ACHN (cell line): ENCODE measurements at places on chromosomes 11 and 22.
A peak's percentile ranks its signal among the peaks of the same experiment; 100 is the strongest.

GRCh38 chr11:2275334-2276279 lies 5.2 kb upstream of the ASCL2 start:
- no peak for DNase-seq

DNA sequence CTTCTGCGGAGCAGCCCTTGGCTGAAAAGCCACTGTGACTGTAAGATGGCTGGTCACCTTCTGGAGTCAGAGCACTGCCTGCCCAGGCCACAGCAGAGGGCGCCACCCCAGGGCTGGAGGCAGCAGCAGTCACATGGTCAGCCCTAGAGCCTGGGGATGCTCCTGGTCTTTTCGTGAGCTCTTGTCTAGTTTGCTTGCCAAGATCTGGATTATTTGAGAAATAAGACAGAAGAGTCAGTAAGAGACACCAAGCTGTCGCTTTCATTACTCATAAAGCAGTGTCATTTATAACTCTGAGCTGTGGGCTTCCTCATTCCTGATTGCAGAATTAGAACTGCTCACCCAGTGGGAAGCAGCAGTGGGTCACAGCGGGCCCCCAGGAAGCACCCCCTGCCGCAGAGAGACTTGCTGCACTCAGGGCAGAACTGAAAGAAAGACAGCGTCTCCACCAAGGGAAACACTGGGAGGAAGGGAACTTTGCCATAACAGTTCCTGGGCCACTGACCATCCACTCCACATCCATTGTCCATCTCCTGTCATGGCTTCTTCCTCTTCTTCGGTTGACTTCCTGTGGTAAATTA lies 56.7 kb downstream of the PPP6R2 start:
- peak; percentile 24 for DNase-seq

- no peak for DNase-seq
Observed at GRCh38 chr22:27490080-27490479, 311.5 kb downstream of the MN1 start.

GRCh38 chr22:49753276-49753890 lies 74.3 kb downstream of the BRD1 start:
- no peak for DNase-seq

GRCh38 chr11:125910226-125910849 lies 6.0 kb downstream of the DDX25 start:
- DNase-seq, result no peak

DNA sequence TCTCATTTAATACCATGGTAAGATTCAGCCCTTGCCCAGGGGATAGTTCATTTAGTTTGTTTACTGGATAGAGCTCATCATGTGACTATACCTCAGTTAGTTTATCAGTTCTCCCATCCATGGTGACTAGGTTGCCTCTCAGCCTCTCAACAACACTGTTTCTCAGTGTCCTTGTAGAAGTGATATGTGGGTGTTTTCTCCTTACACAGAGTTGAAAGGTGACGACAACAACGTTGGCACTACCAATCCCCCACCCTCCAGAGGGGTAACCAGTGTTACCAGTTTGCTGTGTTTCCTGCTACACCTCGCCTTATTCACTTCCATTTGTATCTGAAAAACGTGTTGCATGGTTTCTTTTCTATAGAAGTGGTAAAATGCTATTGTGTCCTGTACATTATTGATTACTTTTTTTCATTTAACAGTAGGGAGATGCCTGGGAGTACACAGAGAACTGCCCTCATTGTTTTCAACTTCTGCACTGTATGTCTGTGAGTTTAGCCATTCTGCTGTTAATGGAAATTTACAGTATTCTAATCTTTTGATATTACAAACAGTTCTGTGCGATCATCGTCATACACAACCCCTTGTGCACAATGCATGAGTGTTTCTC lies 11.6 kb downstream of the NEAT1 start:
- DNase-seq, result peak; percentile 9

- DNase-seq, result peak; percentile 14
Observed at GRCh38 chr11:83583757-83584366, 297.7 kb upstream of the CCDC90B start.

- no peak for DNase-seq
Observed at GRCh38 chr11:825366-826226, 2.1 kb upstream of the CRACR2B start.

DNA sequence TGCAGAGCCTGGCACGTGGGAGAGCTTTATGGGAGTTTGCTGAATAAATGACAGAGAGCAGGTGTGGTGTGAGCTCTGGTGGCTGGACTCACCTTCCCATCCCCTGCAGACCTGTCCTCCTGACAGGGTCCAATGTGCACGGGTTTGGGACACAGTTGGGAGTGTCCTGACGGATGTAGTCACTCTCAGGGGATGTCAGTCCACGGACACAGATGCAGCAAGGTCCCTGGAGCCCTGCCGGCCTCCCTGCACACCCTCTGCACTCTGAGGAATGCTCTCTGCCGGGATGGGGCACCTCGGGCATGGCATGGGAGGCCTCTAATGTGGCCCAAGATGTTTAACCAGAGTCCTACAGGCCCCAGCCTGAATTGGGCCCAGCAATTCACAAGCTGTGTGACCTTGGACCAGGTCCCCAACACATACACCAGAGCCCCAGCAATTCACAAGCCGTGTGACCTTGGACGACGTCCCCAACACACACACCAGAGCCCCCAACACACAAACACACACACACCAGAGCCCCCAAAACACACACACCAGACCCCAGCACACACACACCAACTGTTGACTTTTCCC lies 30.0 kb upstream of the RFPL3 start:
- no peak for DNase-seq

GRCh38 chr11:91163619-91164451 lies 941.0 kb upstream of the CHORDC1 start:
- no peak for DNase-seq

- no peak for DNase-seq
Observed at GRCh38 chr11:1117992-1118391, 39.8 kb upstream of the MUC5AC start.

- no peak for DNase-seq
Observed at GRCh38 chr11:118074785-118075184, 2.1 kb upstream of the TMPRSS4 start.

GRCh38 chr11:129644326-129644725 lies 171.3 kb upstream of the TMEM45B start:
- DNase-seq, result no peak

DNA sequence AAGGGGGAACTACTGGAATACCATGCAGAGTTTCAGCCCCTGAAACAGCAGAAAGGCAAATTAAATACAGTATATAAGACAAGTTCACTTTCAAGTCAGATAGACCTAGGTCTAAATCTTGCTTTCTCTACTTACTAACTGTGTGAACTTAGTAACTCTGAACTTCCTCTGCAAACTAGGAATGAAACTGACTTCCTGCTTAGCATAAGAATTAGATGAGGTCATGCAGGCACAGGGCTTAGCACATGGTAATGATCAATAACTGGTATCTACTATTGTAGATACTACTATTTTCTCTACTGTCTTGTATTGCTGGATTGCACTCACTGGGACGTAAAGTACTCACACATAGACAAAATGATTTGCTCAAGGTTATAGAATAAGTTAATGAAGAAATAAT lies 51.5 kb upstream of the MTNR1B start:
- DNase-seq, result no peak

DNA sequence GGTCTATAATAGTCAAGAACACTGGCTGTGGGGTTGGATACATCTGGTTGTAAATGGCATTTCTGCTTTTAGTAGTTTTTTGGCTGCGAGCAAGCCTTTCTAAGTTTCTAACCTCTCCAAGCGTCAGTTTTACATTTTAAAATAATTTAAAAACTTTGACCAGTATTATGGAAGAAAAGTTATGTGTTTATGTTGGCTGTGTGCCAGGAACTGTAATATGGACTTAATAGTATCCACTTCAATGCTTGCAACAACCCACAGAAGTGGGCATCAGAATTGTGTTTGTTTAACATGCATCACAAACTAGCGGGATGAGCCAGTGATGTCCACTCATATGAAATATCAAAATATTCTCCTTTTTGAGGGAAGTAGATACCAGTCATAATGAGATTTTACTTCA lies 844.2 kb downstream of the JRKL start:
- no peak for DNase-seq

DNA sequence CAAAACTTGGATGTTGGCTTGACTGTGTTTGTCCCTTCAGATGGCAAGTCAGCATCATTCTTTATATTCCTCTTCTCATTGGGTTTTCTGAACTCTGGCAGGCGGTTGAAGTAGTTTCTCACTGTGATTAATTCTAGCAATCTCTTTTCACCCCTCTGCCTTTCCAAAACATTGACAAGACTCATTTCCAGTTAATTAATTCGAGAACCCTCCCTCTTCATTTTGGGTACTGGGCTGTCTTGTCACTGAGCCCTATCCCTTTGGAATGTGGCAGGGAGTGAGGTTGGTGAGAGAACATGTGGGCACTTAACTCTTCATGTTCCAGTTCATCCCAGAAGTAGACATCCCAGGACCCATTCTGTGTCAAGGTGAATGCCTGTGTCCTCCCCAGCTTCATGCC lies 133.0 kb downstream of the WNT7B start:
- DNase-seq, result no peak

DNA sequence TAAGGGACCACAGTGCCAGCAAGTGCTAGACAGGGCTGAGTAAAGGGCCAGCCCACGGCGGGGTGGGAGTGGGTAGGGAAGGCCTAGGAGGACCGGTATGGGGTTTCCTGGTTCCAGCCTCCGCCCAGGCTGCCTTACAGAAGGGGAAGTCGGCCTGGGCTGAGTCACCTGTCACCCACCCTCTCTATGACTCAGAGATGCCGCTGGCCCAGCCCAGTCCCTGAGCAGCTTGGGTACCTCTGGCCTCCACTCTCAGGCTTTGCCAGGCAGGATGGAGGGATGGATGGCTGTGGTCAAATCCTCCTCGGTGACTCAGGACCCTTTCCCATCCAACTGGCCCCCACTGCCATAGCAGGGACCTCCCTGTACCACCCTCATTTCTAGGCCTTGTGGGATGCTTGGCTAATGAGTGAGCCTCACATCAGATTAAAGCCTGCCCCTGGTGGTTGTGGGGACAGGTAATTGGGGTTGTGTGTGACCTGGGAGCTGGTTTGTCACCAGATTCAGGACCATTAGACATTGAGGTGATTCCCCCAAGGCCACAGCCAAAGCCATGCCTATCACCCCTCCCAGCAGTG lies 13.9 kb downstream of the SLC35E4 start:
- peak; percentile 80 for DNase-seq

GRCh38 chr22:37139762-37140161 lies 10.0 kb downstream of the IL2RB start:
- DNase-seq, result no peak

GRCh38 chr11:122920579-122920978 lies 38.0 kb downstream of the JHY start:
- DNase-seq, result no peak

DNA sequence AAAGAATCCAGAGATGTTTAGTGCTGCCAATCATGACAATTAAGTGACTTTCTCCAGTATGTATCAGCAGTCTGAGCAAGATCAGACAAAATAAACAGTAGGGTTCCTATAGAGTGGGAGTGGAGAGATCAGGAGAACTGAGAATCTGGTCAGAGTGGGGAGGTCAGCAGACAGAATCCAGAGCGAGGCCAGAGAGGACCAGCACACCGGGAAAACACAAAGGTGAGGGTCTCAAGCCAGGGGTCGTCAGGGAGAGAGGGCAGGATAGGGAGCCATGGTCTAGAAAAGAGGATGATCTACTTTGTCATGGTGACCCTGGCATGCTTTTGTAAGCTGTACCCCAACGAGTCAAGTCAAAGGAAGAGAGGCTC lies 39.2 kb downstream of the MAPK1 start:
- no peak for DNase-seq

DNA sequence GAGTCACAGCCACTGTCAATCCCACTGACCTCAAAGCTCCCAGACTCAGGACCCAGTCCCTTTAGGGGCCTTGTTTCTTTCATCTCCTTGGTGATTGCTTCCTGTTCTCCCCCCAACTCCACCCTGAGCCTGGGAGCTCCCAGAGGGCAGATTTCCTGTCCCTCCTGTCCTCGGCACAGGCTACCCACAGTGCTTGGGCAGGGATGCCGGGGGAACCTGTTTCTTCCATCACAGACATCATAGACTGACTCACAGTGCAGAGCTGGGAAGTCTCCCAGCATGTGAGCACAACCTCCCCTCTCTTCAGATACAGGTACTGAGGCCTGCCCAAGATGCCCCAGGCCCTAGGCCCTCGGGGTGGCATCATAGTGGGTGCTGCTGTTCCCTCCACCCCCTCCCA lies 16.6 kb downstream of the TRIM29 start:
- DNase-seq, result no peak

DNA sequence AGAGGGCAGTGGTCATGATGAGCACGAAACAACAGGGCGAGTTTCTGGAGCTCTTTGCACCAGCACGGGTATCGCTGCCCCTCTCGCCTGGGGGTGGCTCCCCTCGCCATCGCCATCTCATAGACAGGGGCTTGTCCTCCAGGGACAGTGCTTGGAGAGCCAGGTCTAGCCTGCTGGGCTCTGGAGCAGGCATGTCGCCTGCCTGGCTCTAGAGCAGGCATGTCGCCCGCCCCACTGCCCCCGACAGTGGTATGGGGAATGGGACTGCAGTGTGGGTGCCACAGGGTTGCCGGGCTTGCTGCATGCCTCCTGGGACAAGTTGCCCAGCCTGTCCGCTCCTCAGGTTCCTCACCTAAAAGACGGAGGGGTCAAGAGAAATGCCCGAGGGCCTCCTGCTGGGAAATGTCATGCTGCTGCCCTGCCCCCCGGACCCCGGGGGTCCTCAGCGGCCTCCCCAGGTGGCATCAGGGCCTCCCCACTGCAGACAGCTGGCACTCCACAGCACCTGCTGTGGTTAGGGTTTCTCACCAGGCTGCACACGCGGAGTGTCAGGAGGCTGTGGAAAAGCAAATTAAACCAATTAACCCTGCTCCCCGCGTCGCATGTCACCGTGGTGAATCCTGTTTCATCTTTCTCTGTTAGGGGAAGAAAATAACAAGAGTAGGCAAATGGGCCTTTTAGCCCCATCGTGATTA lies 403.0 kb downstream of the TBC1D22A start:
- no peak for DNase-seq

DNA sequence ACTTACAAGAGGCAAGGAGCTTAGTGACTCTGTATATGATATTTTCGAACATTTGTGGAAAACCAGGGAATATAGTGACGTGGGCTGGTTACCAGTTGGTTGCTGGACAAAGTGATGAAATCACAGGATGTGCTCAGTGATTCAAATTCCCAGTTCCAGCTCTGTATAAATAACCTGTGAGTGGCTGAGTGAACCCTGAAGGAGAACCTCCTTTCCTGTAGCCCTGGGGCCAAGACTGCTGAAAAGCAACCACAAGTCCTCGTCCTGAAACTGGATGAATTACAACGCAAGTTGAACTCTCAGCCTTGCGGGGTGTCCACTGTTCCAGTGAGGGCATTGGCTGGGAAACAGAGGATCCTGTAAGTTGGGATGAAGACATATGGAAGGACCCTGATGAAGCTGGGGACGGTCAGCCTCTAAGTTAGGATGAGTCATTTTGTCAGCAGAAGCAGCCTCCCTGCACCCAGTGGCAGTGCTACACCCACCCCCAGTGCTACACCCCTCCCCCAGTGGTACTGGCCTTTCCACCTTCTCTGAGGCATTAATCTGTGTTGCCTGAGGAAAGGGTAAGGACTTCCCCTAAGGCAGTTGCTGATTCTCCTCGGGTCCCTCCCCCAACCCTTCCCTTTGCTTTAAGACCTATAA lies 22.0 kb upstream of the CD81 start:
- no peak for DNase-seq

GRCh38 chr11:111523343-111523742 lies 8.8 kb downstream of the HOATZ start:
- DNase-seq, result no peak

- DNase-seq, result peak; percentile 61
Observed at GRCh38 chr11:59053387-59053786, 32.7 kb upstream of the GLYATL1B start.
